ENCODE measurements at places on chromosomes 4 and X.

DNA sequence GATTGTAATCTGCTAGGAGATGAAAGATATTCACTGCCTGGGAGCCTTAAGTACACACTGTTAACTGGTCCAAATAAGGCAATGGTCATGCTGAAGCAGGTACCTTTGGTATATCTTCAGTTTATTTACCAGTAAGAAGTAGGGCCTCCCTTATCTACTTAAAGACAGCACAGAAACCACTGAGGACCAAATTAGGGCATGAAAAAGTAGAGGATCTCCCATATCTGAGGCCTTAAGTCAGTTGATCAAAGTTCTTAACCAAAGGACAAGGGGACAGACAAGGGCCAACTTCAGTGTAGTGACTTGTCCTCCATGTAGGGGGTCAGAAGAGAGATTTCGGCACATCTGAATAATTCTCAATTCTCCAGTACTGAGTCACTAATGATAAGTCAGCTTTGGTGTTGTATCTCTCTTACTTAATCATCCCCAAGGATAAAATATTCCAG, 59.1 kb downstream of the AMELX start:
- DNase-seq: no peak

DNA sequence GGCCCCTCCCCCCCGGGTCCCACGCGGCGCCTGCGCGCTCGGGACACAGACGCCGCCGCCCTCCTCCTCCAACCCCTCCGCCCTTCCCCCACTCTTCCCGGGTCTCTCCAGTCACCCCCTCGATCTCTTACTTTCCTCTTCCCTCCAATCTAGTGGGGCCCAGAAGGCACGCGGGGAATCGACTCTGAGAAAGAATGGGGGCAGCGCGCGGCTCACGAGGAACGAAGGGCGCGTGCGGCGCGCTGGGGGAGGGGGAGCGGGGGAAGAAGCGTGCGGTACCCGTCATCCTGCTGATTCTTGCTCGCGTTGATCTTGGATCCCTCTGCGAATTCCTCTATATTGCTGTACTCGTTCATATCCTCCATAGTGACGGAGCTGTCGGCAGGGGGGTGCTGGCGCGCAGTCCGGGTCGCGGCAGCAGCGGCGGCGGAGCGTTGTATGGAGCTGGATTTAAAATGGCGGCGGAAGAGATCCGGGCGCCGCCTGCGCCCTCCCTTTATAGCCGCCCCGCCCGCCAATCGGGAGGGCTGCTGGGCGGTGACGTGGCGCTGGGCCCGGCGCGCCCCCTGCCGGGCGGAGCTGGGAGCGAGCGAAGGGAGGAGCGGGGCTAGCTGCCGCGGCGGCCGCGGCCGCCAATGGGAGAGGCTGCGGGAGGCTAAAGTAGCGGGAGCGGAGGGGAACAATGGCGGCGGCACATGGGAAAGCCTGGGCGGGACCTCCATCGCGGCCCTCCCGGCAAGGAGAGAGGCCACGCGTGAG, 1.1 kb downstream of the HNRNPDL start:
- peak; percentile 54 for DNase-seq

- no peak for DNase-seq
Observed at GRCh38 chr4:46508216-46508615, 118.3 kb upstream of the GABRA2 start.

- DNase-seq: no peak
Observed at GRCh38 chrX:103687073-103687695, 685 bp upstream of the MORF4L2 start.

DNA sequence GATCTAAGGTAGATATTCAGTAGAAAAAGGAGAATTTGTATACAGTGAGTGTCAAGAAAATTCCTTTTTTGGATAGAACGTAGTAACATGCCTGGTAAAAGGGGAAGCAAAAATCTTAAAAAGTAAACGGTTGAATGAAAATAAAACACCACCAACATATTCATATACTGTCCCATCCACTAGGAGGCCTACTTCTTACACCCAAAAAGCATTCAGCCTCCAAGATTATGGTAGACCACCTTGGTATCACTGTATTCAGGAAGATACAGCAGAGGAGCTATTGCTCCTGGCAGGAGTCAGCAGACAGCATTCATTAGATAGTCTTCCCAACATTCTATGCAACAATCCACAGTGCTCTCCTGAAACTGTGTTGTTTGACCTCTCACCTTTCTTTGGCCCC, 274.6 kb upstream of the MAGEB2 start:
- DNase-seq: no peak

- no peak for DNase-seq
Observed at GRCh38 chrX:69389101-69389501, 115.0 kb upstream of the NALF2 start.

DNA sequence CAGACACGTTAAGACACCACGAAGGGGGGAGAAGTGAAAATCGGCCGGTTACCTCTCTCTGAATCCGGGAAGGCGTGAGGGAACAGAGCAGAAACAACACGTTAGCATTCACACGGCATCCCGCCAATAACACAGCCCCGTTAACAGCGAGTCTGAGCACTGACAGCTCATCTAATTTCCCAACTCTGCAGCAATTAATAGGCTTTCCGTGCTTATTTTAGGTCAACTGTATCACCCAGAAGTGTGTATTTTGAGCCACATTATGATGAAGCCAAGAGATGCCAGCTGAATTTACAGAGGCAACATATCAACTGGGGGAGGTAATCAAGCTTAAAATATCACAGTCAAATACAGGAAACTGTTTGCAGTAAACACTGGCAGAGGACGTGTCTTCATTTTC, 92.6 kb downstream of the NSUN7 start:
- no peak for DNase-seq

- DNase-seq: no peak
Observed at GRCh38 chrX:33357606-33358005, 146.3 kb upstream of the DMD start.
